Inflammatory macrophage (primary cell): ENCODE measurements at places on chromosomes 12 and 14.

- DNase-seq: no peak
These were observed 4.8 kb downstream of the COPZ1 start for GRCh38 chr12:54329759-54330158.

DNA sequence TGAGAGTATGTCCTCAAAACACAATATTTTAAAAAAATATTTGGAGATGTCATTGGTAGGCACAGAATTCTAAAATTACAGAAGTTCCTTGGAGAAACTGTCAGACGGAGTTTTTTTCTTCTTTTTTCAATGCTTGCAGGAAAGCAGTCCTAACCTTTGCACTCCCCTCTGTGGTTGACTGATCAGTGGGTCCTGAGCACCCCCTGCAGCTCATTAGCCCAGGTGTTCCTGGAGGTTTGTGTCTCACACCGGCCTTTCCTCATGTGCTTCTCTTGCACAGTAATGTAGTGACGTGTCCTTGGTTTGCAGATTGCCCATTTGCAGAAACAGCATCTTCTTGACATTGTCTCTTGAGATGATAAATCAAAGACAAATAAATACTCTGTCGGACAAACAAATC is 513.0 kb downstream of the TMEM121 start:
- no peak for DNase-seq

DNA sequence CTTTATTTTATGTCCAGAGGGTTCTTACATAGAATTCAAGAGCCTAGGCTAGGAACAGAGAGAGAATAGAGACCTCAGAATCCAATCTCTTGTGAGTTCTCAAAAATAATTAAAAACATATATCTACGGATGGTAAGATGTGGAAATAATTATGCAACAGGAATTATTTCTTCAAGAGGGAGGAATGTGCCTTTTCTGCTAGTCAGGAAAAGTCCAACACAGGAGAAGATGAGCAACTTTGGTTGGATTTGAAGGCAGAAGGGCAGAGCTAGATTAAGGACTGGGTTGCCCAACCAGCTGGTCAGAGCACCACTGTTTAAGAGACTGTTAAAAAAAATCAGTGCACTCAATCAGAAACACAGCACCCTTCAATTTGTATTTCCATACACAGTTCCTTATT is 365.5 kb downstream of the ETNK1 start:
- no peak for DNase-seq

GRCh38 chr14:68027276-68027675 is 207.7 kb downstream of the RAD51B start:
- DNase-seq: no peak

DNA sequence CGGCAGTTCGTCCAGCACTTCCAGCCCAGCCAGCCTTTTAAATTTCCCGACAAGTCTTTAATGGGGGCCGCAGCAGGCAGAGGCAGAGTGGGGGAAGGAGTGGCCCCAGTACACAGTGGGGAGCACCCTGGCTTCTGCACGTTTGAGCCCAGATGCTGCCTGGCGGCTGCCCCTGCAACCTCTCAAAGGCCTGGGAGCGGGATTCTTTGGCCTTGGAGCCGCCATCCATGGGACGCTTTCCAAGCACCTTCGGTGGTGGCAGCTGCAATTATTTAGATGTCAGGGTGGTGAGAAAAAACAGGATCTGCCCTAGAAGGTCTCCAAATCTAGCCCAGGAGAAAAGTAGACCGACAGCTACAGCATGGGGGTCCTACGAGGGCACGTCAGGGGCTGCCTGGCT is 46.0 kb downstream of the FAM222A start:
- no peak for DNase-seq

DNA sequence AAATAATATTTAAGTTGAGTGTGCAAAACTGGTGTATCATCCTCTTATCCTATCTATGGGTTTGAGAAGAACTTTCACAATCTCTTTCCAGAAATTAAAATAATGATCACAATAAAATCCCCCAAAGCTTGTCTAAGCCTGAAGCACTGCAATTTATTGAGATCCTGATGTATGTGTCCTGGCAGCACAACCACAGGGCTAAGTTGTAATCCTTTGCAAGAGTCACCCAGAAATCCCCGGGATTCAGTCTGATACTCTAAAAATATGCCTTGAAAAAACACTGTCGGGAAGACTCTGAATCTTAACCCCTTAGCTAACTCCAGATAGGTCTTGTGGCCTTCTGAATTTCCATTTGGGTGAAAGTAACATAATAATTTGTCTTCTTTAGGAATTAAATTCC is 40.3 kb upstream of the STXBP6 start:
- DNase-seq: no peak

DNA sequence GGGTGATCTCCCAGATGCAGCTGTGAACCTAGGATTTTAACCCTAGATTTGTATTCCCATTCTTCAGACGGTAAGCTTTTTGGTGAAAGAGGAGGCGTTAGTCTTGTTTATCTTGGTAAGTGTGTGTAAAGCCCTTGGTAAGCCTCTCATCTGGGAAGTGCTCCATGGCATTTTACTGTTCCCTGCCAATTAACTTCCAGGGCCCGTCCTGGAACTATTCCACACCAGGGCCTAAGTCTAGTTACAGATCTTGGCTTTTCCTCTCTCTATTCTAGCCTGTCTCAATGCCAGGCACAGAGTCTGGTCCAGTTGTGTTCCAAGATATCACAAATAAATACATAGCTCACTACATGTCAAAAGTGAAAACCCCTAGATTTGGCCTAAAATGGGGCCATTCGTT is 42.4 kb downstream of the YEATS4 start:
- DNase-seq: no peak

GRCh38 chr12:81143057-81143456 is 65.2 kb downstream of the ACSS3 start:
- DNase-seq: no peak

- no peak for DNase-seq
These were observed 47.9 kb downstream of the BBS10 start for GRCh38 chr12:76300297-76300665.

- DNase-seq: no peak
These were observed 8.0 kb downstream of the PXMP2 start for GRCh38 chr12:132695431-132695830.

- no peak for DNase-seq
These were observed 198.2 kb upstream of the RGS6 start for GRCh38 chr14:71734076-71734475.

DNA sequence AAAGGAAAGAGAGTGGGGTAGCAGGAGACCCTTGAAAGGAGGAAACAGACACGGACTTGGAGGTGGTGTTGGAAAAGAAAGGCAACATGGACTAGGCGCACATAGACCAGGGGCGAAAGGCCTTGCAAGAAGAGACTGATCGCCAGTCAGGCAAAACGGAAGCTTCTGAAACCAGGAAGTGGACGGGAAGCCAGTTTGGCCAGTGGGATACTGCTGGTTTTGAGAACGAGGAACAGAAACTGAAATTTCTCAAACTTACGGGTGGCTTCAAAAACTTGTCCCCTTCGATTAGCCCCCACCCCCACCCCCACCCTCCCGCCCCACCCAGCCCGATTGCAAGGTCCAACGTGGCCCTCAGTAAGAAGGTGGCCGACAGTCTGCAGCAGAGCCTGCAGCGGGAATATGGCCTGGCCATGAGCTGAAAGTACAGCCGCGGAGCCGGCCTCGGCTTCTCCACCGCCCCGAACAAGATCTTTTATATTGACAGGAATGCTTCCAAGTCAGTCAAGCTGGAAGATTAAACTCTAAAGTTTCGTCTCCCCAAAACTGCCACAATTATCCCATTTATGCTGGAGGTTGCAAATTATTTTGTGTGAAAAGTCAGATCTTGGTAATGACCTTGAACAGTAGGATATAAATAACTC is 364.7 kb downstream of the BCAT1 start:
- DNase-seq: peak; percentile 65
